Stimulated activated CD4-positive, alpha-beta T cell treated with anti-CD3 and anti-CD28 coated beads, Interleukin-15, amount 100 ng/mL, for 24 hours (primary cell): ENCODE measurements at places on chromosomes 6 and 20.
A peak's percentile ranks its signal among the peaks of the same experiment; 100 is the strongest.

- DNase-seq, result peak; percentile 28
Observed at GRCh38 chr20:37383229-37383989, 37.5 kb downstream of the SRC start.

DNA sequence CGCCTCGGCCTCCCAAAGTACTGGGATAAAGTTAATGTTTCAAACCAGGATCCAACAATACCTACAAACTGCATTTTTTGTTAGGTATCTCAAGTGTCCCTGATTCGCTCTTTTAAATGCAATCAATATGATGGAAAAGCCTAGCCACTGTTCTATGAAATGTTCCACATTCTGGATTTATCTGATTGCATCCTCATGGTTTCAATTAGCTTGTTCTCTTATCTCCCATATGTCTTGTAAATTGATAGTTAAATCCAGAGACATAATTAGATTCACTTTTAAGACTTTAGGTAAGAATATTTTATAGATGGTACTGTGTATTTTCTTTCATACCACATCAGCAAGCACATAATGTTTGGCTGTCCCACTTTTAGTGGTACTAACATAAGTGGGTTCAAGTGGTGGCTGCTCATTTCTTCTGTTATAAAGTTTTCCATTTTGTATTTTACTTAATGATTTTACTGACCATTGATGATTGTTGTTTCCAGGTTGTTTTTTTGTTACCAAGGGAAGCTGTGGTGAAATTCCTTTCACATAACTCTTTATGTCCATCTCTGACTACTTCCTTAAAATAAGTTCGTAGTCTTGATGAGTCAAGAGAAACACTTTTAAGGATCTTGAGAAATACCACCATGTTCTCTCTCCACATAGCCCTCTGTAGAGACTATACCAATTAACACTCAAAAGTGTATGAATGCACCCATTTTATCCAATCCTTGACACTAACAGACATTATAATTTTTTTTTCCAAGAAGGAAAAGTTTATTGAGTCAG lies 40.5 kb downstream of the RNGTT start:
- no peak for DNase-seq

DNA sequence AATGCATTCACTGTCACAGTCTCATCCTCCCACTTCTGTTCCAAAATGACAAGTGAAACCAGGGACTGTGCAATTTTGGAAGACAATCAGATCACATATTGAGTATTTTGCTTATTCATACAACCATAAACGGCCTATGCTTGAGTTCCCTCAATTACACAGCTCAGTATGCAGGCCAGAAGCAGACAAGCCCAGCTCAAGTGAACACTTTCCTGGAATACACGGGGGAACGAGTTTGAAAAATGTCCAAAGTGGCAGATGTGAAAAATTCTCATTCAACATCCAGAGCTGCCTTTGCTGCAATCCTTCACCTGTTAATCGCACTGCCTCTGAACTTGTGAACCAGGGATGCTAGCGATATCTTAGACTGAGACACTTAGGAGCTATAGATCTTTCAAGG lies 190.2 kb downstream of the COL9A1 start:
- DNase-seq, result no peak

- DNase-seq, result no peak
Observed at GRCh38 chr20:32638848-32639247, 34.9 kb downstream of the C20orf203 start.
